ENCODE measurements at places on chromosomes 16 and 17.

GRCh38 chr16:4979736-4980660 is 21.9 kb downstream of the SEC14L5 start:
- no peak for DNase-seq

DNA sequence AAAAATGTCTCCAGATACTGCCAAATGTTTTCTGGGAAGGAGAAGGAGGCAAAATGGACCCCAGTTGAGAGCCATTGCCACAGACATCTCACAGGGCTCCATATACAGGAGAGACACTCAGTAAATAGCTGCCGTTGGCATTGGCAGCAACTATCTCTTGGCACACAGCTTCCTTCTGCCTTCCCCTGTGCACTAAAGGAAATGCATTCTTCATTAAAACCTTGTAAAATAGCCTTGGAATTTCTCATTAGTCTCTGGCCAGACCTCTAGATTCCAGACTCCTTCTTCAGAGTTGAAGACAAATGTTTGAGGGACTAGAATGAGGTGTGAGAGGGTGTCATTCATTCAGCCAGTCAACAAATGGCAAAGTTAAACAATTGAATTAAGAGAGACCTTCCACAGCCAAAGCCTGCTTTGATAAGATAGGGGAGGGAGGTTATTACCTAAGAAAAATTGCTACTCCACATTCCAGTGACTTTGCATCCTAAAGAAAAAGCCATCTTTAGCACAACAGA is 223.9 kb upstream of the HS3ST3A1 start:
- no peak for DNase-seq

GRCh38 chr17:57918017-57918895 is 37.0 kb downstream of the CUEDC1 start:
- no peak for DNase-seq

DNA sequence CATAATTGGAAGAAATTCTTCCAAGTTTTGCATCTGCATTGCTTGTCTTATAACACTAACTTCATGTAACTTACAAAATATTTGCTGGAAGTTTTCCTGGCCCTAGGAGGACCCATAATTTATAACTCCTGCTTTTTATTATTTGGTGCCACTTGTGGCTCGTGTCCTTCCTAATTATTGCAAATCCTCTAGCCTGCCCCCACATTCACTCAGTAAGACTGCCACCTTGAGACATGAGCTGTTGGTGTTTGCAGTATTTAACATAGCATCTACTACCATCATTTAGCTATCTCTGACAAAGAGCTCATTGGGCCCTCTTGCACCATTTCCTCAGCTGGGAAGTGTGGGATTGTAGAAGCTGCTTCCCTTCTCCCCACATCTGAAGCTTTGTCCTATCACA is 49.5 kb downstream of the FTO start:
- no peak for DNase-seq

GRCh38 chr16:57700781-57701551 is 6.4 kb downstream of the DRC7 start:
- DNase-seq = no peak

GRCh38 chr16:30166202-30166902 is 17.1 kb upstream of the CORO1A start:
- DNase-seq = no peak

DNA sequence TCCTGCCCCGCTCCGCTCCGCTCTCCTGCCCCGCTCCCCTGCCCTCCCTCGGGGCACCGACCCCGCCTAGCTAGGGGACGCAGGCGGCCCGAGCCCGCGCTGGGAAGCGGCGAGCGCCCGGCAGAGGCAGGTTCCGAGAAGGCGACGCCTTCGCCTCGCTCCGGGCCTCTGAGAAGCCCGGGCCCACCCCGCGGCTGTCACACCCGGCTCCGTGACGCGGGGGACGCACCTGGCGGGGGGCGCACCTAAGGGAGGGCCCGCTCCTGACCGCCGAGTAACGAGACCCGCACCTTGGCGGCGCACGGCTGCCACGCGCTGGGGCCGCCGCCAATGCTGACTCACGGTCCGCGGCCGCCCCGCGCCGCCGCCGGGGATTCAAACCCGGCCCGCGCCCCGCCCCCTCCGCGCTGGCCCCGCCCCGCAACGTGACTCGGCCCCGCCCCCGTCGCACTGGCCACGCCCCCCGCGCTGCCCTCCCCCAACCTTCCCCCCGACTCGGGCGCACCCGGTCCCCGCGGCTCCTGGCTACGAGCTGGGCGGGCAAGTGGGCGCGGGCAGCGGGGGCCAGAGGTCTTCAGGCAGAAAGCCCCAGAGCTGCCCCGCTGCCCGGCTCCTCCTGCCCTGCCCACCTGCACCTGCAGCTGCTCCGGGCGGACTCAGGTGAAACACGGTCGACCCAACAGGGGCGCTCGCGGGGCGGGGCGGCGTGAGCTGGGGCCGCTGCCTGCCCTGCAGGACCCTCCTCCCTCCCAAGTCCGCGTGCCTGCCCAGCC is 27.8 kb downstream of the GNPTG start:
- DNase-seq = peak; percentile 28

DNA sequence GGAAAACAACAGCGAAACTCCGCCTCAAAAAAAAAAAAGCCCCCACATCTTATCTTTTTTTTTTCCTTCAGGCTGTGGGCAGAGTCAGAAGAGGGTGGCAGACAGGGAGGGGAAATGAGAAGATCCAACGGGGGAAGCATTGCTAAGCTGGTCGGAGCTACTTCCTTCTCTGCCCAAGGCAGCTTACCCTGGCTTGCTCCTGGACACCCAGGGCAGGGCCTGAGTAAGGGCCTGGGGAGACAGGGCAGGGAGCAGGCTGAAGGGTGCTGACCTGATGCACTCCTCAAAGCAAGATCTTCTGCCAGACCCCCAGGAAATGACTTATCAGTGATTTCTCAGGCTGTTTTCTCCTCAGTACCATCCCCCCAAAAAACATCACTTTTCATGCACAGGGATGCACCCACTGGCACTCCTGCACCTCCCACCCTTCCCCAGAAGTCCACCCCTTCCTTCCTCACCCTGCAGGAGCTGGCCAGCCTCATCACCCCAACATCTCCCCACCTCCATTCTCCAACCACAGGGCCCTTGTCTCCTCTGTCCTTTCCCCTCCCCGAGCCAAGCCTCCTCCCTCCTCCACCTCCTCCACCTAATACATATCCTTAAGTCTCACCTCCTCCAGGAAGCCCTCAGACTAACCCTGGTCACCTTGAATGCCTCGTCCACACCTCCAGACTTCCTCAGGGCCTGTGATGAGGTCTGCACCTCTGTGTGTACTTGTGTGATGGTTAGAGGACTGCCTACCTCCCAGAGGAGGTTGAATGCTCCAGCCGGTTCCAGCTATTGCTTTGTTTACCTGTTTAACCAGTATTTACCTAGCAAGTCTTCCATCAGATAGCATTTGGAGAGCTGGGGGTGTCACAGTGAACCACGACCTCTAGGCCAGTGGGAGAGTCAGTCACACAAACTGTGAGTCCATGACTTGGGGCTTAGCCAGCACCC is 1.2 kb upstream of the HBA1 start:
- no peak for DNase-seq

DNA sequence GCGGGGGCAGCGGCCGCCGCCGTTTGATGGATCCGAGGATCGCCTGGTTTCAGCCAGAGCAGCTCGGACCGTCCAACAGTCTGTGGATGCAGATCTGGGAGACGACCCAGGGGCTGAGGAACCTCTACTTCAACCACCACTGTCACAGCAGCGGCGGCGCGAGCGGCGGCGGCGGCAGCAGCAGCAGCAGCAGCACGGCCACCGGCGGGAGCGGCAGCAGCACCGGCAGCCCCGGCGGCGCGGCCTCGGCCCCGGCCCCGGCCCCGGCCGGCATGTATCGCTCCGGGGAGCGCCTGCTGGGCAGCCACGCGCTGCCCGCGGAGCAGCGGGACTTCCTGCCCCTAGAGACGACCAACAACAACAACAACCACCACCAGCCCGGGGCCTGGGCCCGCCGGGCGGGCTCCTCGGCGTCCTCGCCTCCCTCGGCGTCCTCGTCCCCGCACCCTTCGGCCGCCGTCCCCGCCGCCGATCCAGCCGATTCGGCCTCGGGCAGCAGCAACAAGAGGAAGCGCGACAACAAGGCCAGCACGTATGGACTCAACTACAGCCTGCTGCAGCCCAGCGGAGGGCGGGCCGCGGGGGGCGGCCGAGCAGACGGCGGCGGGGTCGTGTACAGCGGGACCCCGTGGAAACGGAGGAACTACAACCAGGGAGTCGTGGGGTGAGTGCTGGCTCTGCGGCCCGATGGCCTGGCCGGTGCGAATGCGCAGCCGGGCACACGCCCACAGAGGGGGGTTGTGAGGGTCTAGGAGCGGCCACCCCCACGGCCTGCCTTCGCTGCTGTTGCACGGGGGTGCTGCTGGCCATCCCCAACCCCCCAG is 702 bp downstream of the TENT4B start:
- peak; percentile 27 for DNase-seq

GRCh38 chr16:61098505-61098904 is 937.7 kb downstream of the CDH8 start:
- DNase-seq = no peak

GRCh38 chr16:11183035-11183812 is 72.8 kb downstream of the SOCS1 start:
- DNase-seq = no peak

DNA sequence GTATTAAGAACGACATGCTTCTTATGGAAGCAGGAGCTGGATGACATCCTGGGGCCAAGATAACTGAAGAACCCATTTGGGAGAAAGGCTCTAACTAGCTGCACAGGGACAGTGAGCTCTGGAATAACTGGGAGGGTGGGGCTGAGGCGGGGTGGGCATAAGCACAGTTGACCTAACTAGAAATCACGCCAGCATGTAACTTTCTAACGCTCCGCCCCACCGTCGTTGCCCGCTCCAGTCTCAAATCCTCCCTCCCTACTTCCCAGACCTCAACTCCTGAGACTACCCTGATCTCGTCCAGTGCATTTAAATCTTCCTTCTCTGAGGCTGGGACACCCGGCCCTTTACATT is 436 bp downstream of the PHB1 start:
- no peak for DNase-seq

GRCh38 chr17:67944035-67944434 is 52.2 kb downstream of the C17orf58 start:
- no peak for DNase-seq

DNA sequence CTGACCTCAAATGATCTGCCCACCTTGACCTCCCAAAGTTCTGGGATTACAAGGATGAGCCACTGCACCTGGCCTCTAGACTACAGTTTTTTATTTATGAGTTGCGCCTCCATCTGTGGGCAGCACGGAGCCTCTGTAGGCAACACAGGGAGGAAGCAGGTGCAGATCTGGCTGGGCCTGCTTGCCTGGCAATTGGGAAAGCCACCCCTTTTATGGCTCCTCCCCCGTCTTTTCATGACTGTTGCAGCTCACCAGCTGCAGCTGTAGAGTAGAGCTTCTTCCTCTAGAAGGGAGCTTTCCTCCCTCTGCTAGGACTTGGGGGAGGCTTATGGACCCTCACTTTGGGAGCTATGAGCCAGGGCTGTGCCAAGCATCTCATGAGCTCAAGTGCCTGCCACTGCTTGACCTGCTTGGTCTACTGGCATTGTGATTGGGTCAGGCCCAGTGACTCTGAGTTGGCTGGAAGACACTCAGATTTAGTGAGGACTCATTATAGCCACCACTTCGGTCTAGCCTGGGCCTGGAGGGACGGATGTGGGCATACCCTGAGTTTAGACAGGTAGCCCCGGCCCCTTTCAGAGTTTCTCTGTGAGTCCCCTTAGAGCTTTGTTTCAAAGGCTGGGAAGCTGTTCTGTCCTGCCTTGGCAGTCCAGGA is 6.9 kb upstream of the SLC7A6 start:
- DNase-seq = no peak

DNA sequence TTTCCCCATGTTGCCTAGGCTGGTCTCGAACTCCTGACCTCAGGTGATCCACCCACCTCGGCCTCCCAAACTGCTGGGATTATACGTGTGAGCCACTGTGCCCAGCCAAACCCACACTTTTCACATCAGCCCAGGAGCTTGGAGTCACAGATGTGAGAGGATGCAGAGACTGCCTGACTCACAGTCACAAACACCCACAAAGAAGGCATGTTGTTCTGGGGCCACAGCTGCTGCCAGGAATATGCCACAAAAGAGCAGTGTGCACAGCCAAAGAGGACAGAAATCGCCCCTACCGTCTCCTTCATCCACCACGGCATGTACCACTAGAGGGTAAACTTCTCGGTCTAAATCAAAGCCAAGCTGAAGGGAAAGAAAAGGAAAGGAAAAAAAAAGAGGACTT is 25.1 kb upstream of the FOXJ1 start:
- no peak for DNase-seq

DNA sequence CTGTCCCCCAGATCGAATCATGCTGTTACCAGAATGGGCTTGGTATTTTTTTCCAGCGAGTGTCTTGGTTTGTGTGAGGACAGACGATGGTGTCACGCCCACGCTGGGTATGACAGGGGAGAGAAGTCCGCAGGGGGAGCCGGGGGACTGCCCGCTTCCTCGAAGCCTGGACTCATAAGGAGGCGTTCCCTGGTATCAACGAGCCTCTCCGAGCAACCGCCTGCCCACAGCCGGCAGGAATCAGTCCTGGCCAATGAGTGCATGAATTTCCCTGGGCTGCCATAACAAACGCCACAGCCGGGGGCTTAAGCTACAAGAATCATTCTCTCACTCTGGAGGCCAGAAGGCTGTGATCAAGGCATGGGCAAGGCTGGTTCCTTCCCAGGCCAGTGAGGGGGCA is 26.1 kb upstream of the JPH3 start:
- DNase-seq = no peak

- DNase-seq = peak; percentile 68
Observed at GRCh38 chr16:24984903-24985675, 30.1 kb downstream of the ARHGAP17 start.

DNA sequence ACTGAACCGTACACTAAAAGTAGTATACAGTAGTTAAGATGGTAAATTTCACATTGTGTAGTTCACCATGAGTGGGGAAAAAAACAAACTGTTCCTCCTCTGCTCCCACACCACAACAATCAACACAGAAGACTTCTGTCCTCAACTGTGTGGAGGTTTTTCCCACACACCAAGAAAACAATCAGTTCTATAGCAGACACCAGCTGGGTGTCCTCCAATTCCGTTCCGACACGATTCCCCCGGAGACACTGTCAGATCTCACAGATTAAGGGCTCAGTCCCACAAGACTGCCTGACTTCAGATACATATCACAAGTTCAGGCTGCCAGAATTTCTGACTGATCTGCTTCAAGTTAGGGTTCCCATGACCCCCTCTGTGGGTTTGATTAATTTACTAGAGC is 31.8 kb downstream of the BBS2 start:
- no peak for DNase-seq

- DNase-seq = no peak
Observed at GRCh38 chr16:87380881-87381280, 2.7 kb downstream of the FBXO31 start.

GRCh38 chr16:8951447-8952280 is 12.0 kb downstream of the USP7 start:
- DNase-seq = no peak

DNA sequence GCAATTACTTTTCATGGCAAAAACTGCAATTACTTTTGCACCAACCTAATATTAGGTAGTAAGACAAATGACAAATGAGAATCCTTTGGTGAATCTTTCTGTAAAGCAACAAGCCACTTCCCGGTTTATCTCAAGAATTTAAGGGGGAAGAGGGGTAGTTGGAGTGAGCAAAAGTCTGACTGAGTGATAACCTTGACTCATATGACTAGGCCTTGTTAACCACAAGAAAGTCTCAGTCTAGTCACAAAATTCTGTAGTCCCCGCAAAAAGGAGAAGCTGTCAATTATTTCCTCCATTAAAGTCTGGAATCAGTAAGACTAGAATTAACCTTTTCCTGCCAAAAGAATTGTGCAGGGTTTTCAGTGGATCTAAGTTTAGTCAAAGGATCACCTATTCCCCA is 72.2 kb upstream of the GNAO1 start:
- DNase-seq = no peak

All from cerebellar cortex (tissue), 1 donor.